ENCODE measurements at places on chromosomes 3 and 15.

GRCh38 chr15:45641999-45642932 lies 7.4 kb downstream of the SQOR start:
- DNase-seq = peak; percentile 69

GRCh38 chr3:4340411-4341335 lies 37.5 kb downstream of the SETMAR start:
- no peak for DNase-seq

DNA sequence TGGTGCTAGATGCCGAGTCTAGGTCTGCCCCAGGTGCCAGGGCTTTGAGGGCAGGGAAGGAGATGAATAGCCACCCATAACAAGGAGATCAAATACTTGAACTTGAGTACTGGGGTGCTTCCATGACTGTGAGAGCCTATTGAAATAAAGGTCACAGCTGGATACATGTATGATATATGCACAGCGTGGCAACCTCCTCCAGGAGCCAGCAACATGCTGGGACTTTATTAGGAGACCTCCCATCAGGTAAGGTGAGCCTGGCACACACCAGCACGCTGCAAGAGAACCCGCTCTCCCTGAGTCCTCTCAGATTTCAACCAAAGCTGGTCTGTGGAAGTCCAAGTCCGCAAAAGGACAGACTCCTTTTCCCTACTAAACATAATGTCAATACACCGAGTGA lies 10.5 kb upstream of the HES1 start:
- DNase-seq = no peak

- no peak for DNase-seq
Measured at GRCh38 chr15:80240276-80240675, 11.7 kb downstream of the CTXND1 start.

GRCh38 chr15:92075764-92076163 lies 222.3 kb downstream of the SLCO3A1 start:
- no peak for DNase-seq

- no peak for DNase-seq
Measured at GRCh38 chr15:79812541-79812940, 84.3 kb downstream of the MTHFS start.

DNA sequence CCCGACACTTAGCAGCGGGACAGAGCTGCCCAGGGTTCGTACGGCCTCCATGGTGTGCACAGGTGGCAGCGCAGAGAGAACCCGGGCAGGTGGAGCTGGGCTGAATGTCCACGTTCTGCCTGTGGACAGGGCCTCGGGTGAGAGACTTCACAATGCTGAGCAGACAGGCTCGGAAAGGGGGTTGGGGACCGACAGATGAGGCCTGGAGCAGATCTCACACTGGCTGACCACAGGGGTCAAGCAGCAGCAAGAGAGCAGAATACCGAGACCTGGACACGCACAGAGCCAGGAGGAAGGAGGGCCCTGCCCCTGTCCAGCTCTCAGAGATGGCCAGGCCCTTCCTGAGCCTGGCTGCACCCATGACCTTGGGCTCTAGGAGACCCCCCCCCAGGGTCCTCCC lies 83.0 kb downstream of the VGLL4 start:
- no peak for DNase-seq

DNA sequence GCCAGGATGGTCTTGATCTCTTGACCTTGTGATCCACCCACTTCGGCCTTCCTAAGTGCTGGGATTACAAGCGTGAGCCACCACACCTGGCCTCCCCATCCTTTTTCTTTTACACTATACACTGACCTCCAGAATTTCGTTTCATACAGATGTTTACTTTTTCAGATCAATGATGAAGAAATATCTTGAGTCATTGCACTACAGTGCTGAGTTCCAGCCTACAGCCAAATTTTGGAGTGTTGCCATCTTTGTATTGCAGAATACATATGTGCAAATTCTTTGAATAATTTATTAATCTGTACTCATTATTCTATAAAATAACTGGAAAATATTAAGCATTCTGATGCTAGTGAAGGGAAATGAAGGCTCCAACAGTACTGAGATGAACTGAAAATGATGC lies 12.5 kb downstream of the ZPLD1 start:
- no peak for DNase-seq

- DNase-seq = peak; percentile 53
Measured at GRCh38 chr3:184525337-184526087, 36.1 kb upstream of the EPHB3 start.

DNA sequence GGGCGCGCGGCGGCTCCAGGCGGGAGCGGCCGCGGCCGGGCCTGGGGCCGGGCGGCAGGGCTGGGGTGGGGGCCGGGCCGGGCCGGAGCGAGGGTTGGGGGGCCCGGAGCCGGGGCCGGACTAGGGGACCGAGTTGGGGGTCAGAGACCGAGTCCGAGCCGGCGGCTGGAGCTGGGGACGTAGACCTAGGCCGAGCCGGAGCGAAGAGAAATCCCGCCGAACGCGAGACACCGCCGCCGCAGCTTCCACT lies 37.3 kb downstream of the HMCES start:
- no peak for DNase-seq

DNA sequence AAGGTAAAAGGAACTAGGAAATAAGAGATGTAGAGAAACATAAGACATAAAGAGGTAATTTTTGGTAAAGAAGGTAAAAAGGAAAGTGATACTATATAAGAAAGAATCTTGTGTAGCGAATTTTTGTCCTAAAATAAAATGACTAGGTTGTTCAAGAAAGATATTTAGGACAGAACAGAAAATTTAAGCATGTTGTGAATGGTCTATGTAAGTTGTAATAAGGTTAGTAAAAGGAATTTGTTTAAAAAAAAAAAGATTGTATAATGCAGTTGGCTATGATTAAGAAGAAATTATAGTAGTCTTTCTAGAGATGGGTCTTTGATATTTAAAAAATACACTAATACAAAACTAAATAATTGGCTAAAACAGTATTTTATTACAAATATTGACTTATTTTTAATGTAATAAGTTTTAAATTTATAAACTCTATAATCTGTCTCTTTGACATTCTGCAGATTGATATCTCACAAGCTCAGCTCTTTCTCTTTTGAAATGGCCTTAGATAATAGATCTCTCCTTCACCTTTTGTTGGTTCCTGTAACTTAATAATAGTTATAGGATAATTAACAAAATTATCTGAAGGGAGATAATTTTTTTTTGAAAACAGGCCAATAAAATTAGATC lies 3.7 kb upstream of the SLC41A3 start:
- DNase-seq = no peak

DNA sequence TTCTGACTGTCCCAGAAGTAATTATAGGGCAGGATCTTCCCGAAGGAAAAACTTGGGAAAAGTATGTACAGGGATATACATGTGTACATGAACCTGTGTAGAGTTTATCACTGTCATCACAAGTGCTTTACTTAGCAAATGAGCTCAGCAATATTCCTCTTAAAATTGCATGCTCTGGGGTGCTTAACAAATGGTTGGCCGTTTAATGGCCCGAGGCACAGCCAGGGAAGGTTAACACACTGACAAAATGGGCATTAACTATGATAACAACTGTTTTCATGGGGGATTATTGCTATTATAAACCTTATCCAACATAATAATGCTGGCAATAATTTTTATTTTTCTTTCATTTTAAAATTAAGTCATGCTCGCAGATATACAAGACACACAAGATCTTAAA lies 459.3 kb downstream of the TUSC7 start:
- DNase-seq = no peak

- no peak for DNase-seq
Measured at GRCh38 chr15:45606413-45606812, 19.2 kb downstream of the BLOC1S6 start.

- DNase-seq = no peak
Measured at GRCh38 chr3:72673011-72673771, 175.1 kb downstream of the SHQ1 start.

DNA sequence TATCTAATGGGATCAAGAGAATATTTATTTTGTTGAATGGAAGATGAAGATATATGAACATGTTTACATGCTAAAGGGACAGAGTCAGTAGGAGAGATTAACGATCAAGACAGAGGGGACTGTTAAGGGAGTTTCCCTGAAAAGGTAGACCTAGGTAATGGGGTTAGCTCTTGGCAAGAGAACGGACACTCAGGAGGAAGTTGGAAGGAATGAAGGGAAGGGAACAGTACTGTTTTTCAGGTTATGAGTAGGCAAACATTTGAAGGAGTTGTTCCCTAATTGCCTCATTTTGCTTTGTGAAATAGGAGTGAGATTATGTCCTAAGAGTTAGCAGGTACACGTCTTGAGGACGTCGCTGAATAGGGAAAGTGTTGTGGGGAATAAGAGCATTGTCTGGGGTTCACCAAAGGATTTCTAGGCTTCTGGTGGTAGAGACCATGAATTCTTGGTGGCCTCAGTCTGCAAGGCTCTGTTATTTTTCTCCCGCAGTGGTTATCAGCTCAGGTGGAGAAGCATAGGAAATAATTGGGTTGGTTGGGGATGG lies 41.3 kb downstream of the PDE8A start:
- no peak for DNase-seq

DNA sequence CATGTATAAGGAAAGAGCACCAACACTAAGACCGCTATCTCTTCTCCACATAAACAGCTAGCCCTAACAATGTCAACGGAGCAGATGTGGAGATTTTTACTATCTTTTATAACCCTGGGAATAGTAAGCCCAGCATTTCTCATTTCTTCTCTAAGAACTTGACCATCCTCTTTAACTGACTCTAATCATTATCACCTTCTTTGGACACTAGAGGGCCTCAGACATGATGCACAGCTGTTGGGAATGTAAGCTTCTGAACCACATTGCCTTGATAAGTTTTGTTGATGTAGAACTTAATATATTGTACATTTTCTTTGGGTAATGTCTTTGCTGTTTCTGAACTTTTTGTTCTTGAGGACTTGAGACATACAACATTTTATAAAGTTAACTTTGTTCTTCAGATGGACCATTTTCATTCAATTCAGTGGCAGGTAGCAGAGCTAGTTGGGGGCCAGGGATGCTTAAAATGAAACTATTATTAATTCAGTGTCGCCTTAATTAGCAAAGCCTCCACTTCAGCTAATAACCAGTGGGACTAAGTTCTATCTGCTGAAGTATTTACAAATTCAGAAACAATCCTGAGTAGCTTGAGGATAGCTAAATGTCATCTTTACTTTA lies 9.6 kb upstream of the TAGLN3 start:
- peak; percentile 74 for DNase-seq

GRCh38 chr3:144129536-144130214 lies 158.1 kb downstream of the DIPK2A start:
- DNase-seq = no peak

DNA sequence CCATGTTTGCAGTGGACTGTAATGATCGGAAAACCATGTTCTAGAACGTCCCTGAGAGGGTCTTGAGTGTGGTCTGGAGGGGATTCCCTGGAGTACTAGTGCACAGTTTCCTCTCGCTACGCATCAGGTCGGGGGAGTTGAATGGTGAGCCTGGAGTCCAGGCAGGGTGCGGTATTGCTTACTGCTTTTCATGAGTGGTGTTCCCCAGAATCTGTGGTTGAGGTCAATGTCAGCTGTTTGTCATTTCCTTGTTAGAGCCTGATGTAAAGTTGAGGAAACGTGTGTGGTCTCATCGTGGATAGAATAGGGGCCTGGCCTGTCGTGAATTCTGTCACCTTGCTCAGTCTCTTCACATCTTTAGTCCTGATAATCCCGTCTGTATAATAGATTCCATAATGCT lies 328.2 kb upstream of the LRRFIP2 start:
- peak; percentile 25 for DNase-seq

- no peak for DNase-seq
Measured at GRCh38 chr15:56017920-56018319, 24.5 kb upstream of the NEDD4 start.

GRCh38 chr3:151112731-151113130 lies 27.3 kb downstream of the MED12L start:
- no peak for DNase-seq

DNA sequence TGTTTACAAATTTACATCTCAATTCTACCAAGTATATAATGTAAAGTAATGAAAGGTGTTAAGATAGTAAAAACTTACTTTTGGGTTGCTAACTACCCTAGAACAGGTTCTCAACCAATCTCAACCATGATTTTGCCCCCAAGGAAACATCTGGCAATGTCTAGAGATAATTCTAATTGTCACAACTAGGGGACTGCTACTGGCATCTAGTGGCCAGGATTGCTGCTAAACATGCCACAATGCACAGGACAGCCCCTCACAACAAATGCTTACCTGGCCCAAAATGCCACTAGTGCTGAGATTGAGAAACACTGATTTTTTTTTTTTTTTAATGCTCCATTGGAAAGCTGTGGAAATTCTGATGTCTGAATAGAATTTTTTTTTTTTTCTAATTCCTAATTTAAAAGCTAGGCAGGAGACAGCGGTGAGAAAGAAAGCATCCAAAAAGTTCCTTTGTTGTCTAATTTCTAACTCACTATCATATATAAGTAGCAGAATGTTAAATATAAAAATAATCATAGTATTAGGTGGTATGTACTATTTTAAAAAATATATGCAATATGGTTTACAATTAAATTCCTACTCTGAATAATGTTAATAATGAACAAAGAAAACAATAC lies 81.5 kb downstream of the TJP1 start:
- DNase-seq = no peak

DNA sequence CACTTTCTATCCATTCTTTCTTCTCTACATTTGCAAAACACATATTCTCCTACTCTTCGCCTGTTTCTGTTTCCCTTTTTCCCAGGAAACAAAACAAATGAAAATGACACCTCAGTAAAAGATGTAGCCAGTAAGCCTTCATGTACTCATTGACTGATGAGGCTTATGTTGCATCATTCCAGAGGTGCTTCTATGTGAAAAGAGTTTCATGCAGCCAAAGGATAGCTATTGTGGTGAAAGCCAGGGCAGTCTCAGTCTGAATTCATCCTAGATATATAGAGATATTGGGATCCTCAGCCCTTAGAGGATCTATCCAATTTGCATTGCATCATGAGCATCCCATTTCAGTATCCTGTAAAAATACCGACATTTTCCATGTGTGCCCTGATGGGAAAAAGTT lies 267.3 kb downstream of the GAP43 start:
- DNase-seq = no peak

- DNase-seq = no peak
Measured at GRCh38 chr15:70038730-70039392, 58.9 kb downstream of the TLE3 start.

- DNase-seq = peak; percentile 88
Measured at GRCh38 chr3:179015551-179016020, 56.0 kb downstream of the ZMAT3 start.

DNA sequence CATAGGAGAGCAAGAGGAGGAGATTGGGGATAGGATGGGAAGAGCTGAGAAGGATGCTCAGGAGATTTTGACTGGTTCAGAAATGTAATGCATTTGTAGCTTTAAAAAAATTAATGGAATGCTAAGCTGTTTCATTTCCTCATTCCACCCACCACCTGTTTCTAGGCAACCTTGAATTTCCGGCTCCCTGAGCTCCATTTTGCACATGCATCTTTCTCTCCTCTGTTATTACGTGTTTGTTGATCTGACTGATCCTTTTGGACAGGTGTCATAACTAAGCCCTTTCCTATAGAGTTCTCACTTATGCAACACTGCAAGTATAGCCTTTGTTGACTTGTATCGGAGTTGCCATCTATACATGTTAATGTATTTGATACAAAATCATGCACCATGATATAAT lies 4.3 kb downstream of the TMPRSS7 start:
- DNase-seq = peak; percentile 39

DNA sequence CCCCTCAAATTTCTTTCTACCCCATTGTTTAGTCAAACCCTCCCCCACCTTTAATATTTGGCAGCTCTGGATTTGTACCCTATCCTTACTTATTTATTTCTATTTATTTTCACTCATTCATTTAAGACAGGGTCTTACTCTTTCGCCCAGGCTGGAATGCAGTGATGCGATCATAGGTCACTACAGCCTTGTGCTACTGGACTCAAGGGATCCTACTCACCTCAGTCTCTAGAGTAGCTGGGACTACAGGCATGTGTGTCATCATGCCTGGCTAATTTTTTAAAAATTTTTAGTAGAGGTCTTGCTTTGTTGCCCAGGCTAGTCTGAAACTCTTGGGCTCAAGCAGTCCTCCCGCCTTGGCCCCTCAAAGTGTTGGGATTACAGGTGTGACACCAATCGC lies 35.4 kb downstream of the ARIH1 start:
- DNase-seq = no peak
